ENCODE measurements at places on chromosomes 16 and 17. TPM values are rescaled to one million over a fixed set of nuclear protein-coding genes. Genes with fewer than 3 reads are reported as not detected.
A peak's percentile ranks its signal among the peaks of the same experiment; 100 is the strongest.

The C17orf78 gene
- not detected for total RNA-seq

The PRSS21 gene
- not detected for total RNA-seq

The IL34 gene
- not detected for total RNA-seq

The ITGAL gene
- total RNA-seq, result not detected

The LDHD gene
- total RNA-seq, result 1.1 TPM

The PDK2 gene
- total RNA-seq, result 35.9 TPM

The IL21R gene
- 1.3 TPM for total RNA-seq

The RMI2 gene
- 7.3 TPM for total RNA-seq

The CAPN15 gene
- 34.6 TPM for total RNA-seq

The CCDC57 gene
- total RNA-seq, result 14.5 TPM

- no peak for DNase-seq
Measured at GRCh38 chr17:55416470-55417052, 5.1 kb downstream of the MMD start.

DNA sequence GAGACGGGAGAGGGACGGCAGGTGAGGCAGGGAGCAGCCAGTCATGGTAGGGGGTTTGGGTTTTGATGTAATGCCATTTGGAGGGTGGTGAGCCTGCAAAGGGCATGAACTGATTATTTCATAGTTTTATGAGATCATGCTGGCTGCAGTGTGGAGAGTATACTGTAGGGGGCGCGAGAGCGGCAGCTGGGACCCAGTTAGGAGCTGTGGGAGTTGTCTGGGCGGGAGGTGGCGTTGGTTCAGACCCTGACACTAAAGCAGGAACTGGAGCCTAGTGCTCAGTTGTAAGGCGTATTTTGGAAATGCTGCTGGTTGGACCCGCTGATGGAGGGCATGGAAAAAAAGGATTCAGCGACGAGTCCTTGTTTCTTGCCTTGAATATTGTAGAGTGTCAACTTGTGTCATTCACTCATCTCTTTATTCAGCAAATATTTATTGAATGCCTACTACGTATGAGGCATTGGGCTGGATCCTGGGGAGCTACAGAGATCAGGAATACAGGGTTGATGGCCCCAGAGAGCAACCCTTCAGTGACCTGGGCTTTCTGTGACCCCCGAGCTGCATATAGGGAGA lies 23.7 kb upstream of the KDM8 start:
- peak; percentile 38 for DNase-seq

GRCh38 chr16:10995565-10995964 lies 51.2 kb downstream of the CLEC16A start:
- DNase-seq, result no peak

DNA sequence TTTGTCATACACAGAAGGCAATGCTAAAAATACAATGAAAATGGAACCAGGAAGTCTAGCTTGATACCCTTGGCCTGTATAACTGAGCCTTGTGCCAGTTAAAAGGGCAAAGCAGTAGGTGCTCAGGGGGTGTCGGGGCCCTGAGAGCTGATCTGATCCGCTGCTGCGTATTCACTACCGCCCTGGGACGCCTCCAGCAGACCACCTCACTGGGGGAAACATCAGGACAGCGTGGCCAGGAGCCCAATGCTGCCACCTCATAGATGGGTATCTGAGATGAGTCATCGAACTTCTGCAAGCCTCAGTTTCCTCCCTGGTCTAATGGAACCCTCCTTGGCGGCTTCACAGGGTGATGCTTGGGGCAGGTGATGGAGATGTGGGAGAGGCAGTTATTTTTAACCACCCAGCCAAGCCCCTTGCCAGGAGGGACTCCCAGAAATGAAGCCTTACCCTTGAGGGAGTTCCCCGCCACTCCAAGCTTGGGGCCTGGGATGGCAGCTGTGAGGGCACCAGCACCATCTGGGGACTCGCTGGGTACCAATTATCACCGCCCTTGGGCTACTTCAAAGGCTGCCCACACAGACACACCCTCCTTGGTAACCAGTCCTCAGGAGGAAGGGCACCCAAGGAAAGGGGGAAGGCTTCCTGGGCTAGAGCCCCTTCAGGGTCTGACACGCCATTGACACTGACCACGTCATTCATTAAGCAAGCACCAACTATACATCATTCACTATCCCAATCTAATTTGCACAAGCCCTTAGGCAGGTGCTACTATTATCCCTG lies 7.8 kb downstream of the DEXI start:
- DNase-seq, result no peak

DNA sequence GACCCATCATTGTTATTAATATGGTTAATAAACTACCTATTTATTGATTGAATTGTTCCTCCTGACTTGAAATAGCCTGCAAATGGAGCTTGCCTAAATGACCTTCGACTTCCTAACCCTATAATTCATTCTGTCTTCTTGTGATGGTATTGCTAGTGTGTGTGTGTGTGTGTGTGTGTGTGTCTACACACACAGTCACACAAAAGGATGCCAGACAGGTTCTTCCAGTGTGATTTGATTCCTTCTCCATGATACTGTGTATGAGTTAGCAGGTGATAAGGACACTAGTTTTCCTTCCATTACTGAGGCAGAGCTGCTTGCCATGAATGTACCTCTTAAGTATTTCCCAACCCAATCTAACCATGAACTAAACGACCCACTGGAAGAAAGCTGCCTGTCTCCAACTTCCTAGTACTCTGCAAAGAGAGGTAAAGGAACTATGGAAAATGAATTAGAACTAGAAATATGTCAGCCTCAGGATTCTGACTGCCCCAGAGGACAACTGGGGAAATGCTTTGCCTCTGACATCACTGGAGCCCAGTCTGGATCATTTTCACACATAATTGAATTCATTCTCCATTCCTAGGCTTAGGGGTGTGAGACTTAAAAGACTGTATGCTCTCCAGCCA lies 3.5 kb upstream of the CDC6 start:
- peak; percentile 73 for DNase-seq

DNA sequence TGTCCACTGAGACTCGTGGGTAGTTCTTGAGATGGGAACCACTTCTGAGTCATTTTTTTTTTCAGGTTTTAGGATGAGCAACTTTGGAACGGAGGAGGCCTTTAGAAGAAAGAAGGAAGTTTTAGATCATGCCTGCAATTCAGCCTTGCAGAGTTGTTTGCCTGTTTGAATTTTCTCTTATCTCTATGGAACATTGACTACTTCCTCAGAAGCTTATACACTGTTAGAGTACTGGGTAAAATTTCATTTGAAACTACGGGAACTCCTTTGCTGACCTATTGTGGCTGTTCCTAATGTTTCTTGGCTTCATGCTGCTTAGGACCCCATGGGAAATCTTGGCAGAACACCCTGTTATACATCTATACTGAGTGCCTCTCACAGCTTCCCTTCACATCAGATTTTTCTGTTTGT lies 70.8 kb downstream of the MAP2K6 start:
- no peak for DNase-seq

GRCh38 chr17:2042390-2042847 lies 597 bp downstream of the OVCA2 start:
- DNase-seq, result no peak

GRCh38 chr17:36463916-36464764 lies 22.3 kb upstream of the ZNHIT3 start:
- peak; percentile 60 for DNase-seq

DNA sequence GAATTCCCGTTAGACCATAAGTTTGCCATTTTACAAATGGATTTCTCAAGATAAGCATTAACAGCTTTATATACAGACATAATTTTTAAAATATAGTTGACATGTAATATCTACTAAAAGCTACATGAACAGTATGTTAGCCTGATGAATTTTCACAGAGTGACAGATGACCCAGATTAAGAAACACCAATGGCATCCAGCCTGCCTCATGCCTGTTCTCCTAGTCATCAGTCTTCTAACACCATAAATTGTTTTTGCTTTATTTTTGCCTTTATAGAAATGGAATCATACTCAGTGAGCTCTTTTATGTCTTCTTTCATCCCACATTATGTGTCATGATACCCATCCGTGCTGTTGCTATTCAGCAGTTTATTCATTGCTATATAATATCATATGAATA lies 80.0 kb downstream of the ATF7IP2 start:
- DNase-seq, result no peak

GRCh38 chr16:57866529-57866918 lies 64.2 kb upstream of the KIFC3 start:
- no peak for DNase-seq

- no peak for DNase-seq
Measured at GRCh38 chr16:9567666-9568065, 476.2 kb downstream of the HAPSTR1 start.

GRCh38 chr17:38333635-38334295 lies 10.0 kb downstream of the GPR179 start:
- no peak for DNase-seq

DNA sequence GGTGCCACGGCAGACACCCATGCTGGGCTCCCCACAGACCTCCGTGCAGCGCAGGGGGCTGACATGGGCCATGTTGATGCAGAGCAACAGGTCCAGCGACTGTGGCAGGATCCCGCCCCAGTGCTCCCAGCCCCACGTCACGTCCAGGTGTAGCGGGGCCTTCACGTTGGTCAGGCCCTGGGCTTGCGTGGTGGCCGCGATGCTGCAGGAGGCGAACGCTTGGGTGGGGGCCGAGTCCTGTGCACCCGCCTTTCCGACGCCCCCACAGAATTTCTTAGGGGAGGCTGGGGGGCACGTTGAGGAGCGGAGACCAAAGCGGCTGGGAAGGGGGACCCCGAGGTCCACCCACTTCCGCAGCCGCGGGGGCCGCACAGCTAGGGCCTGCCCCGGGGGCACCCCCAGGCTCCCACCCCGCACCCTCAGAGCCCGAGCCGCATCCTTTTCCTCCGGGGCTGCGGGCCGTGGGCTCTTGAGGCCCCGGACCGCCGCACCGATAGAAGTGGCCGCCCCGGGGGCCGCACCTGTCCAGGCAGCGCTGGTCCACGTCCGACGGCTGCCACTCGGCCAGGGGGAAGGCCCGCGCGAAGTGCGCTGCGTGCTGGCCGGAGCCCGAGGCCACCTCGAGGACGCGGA lies 416 bp downstream of the METTL26 start:
- DNase-seq, result no peak

- DNase-seq, result no peak
Measured at GRCh38 chr16:894841-895240, 75.9 kb downstream of the LMF1 start.

DNA sequence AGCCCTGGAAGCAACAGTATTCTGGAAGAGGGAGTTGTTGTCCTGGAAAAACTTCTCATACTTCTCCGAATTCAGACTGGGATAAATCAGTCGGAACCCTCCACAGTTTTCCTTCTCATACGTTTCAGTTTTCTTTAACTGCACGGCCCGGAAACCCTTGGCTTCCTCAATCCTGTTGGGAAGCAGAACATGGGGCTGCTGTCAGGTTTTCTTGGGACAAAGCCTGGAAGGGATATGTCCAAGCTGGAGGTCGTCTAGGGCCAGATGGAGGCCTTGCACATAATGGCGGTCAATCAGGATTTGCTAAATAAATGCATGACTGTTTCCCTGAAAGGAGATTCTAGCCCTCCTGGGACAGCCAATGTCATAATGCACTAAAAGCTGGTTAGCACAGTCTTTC lies 29.2 kb downstream of the TTLL6 start:
- no peak for DNase-seq

- peak; percentile 43 for DNase-seq
Measured at GRCh38 chr17:80527016-80527645, 17.5 kb upstream of the RPTOR start.
